Activated naive CD4-positive, alpha-beta T cell treated with Interleukin-2 at 50 U/mL for 16 hours (primary cell): ENCODE measurements at places on chromosomes 3 and 15.
A peak's percentile ranks its signal among the peaks of the same experiment; 100 is the strongest.

DNA sequence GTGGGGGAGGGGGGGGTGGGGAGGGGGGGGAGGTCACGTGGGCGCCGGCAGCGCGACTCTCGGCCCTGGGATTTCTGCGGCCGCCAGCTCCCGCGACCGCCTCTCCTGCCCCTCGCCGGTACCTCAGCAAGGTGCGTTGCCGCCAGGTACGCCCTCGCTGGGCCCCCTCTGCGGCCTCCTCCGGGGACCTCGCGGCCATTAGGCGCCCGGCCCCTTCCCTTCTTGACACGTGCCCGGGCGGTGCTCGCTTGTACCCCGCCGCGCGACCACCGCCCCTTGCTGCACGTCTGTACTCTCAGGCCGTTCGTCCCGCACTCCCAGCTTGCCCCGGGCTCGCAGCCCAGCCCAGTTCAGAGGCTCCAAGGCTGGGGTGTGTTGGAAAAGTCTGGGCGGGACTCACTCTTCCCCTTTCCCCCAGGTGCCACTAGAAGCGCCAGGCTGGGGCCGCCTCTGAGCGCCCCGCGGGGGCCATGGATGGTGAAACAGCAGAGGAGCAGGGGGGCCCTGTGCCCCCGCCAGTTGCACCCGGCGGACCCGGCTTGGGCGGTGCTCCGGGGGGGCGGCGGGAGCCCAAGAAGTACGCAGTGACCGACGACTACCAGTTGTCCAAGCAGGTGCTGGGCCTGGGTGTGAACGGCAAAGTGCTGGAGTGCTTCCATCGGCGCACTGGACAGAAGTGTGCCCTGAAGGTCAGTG lies at the start of gene MAPKAPK3:
Gene MAPKAPK3, plus strand, starts transcription at position 56 of the 696 bp plus-strand sequence. Its CDS starts 415 bp downstream, at position 471.
- DNase-seq = peak; percentile 49

DNA sequence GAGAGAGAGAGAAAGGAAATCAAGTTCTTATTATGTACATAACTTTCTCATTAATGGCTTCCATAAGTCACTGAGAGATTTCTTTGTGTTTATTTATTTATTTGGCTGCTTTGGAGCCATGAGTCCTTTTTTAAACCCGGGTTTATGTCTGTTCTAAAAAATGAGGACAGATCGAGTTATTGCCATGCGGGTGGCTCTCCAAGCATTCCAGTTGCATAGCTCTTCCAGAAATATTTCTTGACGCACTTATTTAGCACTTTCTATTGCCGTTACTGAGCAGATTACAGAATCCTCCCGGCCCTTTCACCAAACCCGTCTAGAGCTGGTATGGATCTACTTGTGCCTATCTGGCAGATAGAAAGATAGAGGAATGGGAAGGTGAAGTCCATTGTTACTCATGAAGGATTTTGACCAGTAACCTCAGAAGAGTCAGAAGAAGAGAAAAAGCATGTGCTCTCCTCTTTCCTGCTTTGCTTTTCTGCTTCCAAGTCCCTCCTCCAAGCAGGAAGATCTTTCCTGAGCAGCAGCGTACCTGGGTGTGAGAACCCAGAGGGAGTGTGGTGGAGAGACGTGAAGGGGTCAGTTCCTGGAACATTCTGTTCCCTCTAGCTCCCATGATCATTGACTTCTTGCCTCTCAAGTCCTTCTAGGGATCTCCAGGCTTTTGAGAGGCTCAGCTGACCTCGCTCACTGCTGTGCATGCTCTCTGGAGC lies 112.8 kb downstream of the LPP start:
- DNase-seq = no peak

GRCh38 chr15:57312318-57313133 lies 63.8 kb upstream of the CGNL1 start:
- no peak for DNase-seq

DNA sequence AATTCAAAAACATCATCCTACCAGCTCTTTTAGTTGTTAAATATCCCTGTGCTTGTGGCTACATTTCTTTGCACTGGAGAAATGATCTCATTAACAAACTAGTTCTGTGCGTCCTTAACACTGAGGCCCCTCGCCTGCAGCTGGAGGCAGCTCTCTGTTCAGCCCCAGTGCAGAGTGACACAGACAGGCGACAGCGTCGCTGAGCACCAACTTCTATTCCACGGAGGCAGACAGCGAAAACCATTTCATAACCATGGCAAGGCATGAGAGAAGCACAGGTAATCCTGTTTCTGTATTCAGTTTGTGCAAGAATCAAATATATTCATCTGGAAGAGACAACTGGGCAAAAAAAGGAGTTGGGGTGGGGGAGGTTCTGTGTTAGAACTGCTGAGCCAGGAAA lies 530.7 kb downstream of the ZIC1 start:
- DNase-seq = no peak

DNA sequence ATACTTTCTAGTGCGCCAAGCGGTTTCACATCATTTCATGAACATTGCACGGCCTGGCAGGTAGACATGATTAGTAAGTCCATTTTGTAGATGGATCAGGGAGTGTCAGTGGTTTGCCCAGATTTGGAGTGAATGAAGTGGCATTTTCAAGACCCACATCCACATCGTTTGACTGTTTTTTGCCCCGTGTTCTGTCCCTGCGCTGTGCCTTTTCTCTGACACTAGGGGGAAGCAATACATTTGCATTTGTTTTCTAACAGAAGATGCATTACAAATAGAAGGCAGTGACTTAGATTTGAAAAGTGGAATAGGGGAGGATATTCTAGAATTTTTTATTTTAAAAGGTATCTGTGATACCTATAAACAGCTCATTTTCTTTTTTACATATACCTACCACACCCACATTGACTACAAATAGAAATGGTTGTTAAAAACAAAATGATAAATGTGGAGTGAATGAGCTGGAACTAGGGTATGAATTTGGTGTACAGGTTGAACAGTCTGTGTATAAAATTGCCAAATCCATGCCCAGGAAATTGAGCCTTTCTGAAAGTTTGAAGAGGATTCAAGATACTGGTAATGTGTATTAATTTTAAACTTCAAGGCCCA lies 98.0 kb downstream of the USP13 start:
- DNase-seq = no peak

DNA sequence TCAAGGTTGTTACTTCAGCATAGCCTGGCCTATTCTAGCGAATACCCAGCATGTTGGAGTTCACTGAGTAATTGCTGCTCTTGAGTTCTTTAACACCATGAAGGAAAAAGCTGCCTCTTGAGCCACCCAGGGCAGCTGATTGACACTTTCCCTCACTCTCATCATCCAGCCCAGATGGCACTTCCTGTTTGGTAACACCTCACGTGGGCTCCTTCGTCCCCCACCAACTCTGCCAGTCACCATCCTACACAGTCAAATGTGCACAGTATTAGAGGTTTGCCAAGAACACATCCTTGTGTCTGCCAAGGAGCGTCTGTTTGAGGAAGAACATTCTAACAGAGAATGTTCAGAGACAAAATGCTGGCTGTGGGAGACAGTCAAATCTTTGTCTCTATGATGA lies 266.3 kb downstream of the RPLP1 start:
- DNase-seq = no peak

- DNase-seq = no peak
Measured at GRCh38 chr3:158743664-158744566, 11.7 kb upstream of the RARRES1 start.

DNA sequence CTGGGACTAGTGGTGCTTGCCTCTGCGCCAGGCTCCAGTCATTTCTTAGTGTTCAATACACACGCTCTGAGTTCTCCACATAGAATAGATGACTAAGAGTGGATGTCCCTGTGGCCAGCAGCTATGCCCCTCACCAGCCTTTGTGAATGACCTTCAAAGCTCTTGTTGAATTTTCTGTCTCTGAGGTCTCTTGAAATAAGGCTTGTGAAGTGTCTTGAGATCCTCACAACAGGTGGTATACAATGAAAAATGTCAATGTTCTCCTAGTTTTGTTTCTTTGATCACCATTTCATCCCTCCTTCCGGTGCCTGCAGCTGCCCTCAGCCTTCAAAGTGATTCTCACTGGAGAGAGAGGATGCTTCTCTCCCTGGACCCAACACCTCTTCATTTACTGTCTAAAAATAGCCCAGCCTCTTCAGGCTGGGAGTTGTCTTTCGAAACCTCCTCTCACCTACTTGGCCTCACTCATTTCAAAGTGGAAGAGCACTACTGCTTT lies 5.4 kb downstream of the MAPKBP1 start:
- no peak for DNase-seq

DNA sequence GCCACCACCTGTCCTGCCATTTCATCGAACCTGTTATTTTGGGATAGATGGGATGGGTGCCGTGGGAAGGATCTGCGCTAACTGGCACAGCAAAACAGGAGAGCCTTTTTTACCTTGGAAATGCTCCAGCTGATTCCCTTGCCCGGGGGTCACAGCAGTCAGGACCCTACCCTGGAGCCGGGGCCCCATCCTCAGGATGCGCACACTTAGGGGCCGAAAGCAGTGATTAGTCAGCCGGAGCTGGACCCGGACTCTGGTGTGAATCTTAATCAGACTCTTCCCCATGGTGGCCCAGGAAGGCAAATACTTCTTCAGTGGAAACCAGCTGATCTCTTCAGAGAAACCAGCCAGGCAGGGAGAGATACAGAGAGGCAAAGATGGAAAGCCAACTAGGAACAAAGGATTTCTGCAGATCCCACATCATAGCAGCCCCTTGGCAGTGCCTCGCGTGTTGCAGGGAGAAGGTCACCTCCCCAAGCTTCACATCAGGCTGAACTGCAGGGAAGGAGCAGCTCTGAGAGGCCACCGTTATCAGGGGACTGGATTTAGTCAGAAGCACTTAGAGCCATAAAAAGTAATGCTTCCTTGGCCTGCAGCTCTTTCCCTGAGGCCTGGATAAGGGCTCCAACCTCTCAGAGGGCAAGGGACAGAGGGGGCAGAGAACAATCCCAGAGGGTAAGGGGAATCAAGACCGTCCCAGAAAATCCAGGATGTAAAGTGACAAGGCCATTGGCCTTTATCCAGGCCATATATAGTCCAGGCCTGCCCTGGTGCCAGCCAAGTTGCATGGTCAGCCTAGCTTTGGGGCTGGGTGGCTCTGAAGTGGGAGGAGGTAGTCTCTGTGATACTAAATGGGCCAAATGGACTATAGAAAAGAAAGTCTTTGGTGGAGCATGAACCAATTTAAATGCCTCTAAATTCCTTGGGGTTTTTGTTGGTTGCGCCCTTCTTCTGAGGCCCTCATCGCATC lies 52.9 kb downstream of the WDR76 start:
- DNase-seq = no peak

GRCh38 chr3:98329392-98330124 lies 24.1 kb upstream of the OR5K4 start:
- DNase-seq = peak; percentile 45

GRCh38 chr3:140397847-140398246 lies 280.0 kb upstream of the TRIM42 start:
- no peak for DNase-seq

- no peak for DNase-seq
Measured at GRCh38 chr15:87167706-87168105, 1088.0 kb downstream of the AGBL1 start.

- no peak for DNase-seq
Measured at GRCh38 chr3:111787556-111788463, 71.3 kb upstream of the PHLDB2 start.

GRCh38 chr15:40776537-40777141 lies 6.9 kb downstream of the C15orf62 start:
- peak; percentile 39 for DNase-seq

GRCh38 chr3:28853830-28854229 lies 427.0 kb upstream of the RBMS3 start:
- DNase-seq = no peak

DNA sequence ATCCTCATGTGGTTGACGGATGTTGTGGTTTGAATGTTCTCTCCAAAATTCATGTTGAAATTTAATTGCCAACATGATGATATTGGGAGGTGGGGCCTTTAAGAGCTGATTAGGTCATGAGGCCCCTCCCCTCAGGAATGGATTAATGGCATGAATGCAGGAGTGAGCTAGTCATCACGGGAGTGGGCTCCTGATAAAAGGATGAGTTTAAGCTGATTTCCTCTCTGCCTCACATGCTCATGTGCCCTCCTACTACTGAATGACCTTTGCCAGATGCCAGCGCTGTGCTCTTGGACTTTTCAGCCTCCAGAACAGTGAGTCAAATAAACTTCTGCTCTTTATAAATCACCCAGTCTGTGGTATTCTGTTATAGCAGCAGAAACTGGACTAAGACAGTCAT lies 111.2 kb downstream of the MYO5A start:
- no peak for DNase-seq

- no peak for DNase-seq
Measured at GRCh38 chr3:150242220-150242936, 165.7 kb upstream of the TSC22D2 start.

GRCh38 chr3:60573494-60573893 lies 677.8 kb downstream of the FHIT start:
- DNase-seq = no peak

DNA sequence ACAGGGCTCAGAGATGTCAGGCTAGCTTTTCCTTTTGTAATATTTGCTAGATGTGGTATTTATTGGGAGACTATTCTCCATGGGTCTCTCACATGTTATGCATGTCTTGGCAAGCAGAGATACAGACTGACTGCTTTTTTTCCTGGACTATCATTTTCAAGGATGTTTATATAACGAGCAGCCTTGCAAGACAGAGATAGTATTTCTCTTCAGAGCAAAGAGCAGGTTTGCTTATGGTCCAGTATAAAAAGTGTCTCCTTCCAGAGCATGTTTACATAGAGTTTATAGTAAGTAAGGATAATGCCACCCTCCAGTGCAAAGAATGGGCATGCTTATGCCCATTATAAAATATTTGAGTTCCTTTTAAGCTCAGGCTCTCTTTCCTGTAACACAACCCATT lies 24.6 kb downstream of the GTF2E1 start:
- no peak for DNase-seq

DNA sequence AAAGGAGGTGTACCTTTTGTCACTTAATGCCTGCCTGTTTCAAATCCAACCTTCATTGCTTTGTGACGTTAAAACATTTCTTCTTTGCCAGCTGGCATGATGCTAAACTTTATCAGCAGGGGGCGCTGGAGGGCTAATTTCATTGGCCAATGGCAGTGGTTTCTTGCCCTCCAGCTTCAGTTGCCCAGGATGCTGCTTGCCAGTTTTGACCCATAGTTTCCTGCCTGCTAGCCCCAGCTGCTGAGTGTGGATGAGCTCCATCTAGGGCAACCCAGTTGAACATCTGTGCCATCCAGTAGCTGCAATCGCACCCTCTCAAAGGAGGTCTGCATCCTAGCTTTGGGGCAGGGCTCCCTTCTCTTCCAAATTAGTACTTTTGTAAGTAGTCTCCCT lies 22.1 kb downstream of the ACKR2 start:
- peak; percentile 69 for DNase-seq

- no peak for DNase-seq
Measured at GRCh38 chr3:111858642-111859041, 423 bp upstream of the PHLDB2 start.

DNA sequence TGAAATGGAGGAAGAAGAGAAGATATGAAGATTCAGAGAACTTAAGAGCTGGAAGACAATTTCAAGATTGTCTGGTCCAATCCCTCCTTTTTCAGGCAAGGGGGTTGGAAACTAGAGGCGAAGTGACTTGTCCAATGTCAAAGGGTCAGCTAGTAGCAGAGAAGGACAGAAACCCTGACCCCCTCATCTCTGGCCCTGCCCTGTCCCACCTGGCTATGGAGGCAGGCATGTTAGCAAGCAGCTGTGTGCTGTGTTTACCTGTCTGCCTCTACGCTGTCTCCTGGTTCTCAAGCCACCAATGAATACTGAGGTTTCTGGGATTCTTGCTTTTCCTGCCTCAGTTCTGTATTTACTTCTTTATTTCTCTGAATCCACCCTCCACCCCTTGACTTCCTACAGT lies 342 bp downstream of the TGM5 start:
- no peak for DNase-seq

- DNase-seq = no peak
Measured at GRCh38 chr3:125594125-125594524, 1.2 kb downstream of the OSBPL11 start.

GRCh38 chr15:64803526-64803925 lies 21.9 kb downstream of the PIF1 start:
- DNase-seq = no peak

- DNase-seq = no peak
Measured at GRCh38 chr3:14334936-14335335, 67.5 kb upstream of the SLC6A6 start.
